ENCODE measurements at places on chromosomes 5 and 9. TPM values are rescaled to one million over a fixed set of nuclear protein-coding genes. Genes with fewer than 3 reads are reported as not detected.

NR4A3 gene
- 13.5 TPM for total RNA-seq

ATP10B gene
- total RNA-seq = 7.2 TPM

LRRC70 gene
- 8.5 TPM for total RNA-seq

MCC gene
- total RNA-seq = 11.0 TPM

TOR4A gene
- total RNA-seq = 0.31 TPM

GBGT1 gene
- 6.9 TPM for total RNA-seq
